Right lobe of liver (tissue), 6 donors: ENCODE measurements at places on chromosomes 12 and 14. TPM values are rescaled to one million over a fixed set of nuclear protein-coding genes. Genes with fewer than 3 reads are reported as not detected.

DPY19L2 gene
- 0.29 TPM for total RNA-seq

COX8C gene
- total RNA-seq = not detected

PLEK2 gene
- total RNA-seq = 12.7 TPM

INHBC gene
- total RNA-seq = 51.6 TPM

CISTR gene
- total RNA-seq = not detected

SYT1 gene
- total RNA-seq = 0.82 TPM

GLIPR1L1 gene
- not detected for total RNA-seq

AHNAK2 gene
- total RNA-seq = 12.2 TPM

PIP4K2C gene
- total RNA-seq = 15.9 TPM

CRIP1 gene
- 0.79 TPM for total RNA-seq

DNA sequence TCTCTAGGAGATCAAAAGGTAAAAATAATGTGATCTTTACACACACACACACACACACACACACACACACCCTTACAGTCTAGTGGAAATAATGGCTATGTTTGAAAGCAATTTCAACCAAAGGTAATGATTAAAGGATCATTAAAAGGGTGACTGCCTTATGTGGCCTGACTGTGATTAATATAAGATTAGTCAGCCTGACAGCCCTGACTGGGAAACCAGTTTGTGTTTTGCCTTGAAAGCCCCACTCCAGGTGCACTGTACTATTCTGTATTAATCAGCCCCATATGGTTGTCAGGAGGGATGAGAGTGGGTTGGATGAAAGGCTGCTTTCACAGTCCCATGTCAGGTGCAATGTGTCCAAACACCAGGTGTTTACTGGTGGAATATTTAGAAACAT is 10.5 kb downstream of the RASSF9 start:
- H3K36me3 ChIP-seq = no peaks in the 10 kb centered on the region
- no peaks in the 10 kb centered on the region for H3K27me3 ChIP-seq
- H3K4me1 ChIP-seq = no peaks in the 10 kb centered on the region
- no peak overlapping the region for H3K27ac ChIP-seq

GRCh38 chr12:94795520-94795919 is 145.2 kb upstream of the TMCC3 start:
- H3K36me3 ChIP-seq = no peaks in the 10 kb centered on the region
- no peak overlapping the region for H3K27ac ChIP-seq
- no peak for DNase-seq
- H3K27me3 ChIP-seq = no peaks in the 10 kb centered on the region
- no peak overlapping the region for H3K4me3 ChIP-seq

DNA sequence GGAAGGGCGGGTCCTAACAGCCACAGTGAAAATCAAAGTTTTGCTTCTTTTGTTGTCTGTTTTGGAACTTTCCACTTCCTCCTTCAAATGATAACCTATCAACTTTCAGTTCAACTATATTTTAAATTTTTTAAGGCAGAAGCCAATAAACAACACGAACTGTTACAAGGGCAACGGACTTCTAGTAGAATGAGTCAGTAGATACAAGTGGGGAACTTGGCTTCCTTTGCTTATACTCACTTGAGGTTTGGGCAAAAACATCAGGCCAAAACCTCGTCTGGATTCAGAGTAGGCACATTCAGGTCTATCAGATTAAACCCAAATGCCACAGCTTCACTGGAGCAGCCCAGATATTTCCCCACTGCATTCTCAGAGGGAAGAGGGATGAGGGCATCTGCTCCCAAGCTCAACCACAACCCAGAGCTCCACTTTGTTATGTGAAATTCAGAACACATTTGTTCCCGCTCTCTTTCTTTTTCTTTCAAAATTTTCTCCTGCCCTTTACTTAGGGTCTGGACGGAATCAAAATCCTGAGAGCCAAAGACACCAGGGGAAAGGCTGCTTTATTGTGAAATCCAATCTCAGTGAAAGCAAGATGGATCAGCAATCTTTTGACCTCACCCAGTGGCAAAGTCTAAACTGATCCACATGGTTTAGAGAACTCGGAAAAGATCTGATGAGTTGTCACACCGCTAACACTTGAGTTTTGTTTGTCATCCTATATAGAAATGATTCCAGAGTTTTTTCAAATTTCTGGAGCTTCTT is 152.5 kb upstream of the BTG1 start:
- H3K36me3 ChIP-seq = no peaks in the 10 kb centered on the region
- no peaks in the 10 kb centered on the region for H3K4me1 ChIP-seq

DNA sequence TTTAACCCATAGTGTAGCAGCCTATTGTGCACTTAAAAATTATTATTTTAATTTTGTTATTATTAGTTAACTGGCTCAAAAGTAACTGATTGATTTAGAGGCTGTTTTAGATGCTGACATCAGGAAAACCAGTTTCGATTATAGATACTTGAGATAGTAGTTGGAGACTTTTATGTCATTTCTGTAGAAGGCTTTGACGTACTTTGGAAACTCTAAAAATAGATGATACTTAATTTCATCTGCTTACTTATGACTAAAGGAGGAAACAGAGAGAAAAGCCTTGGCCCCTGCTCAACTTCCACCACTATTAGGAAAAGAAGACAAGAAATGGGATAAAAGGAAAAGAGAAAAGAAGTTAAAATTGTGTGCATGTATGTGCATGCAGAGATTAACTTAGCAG is 219.3 kb upstream of the HMGA2 start:
- H3K27me3 ChIP-seq = no peaks in the 10 kb centered on the region
- H3K36me3 ChIP-seq = no peaks in the 10 kb centered on the region
- H3K27ac ChIP-seq = no peak overlapping the region
- H3K4me1 ChIP-seq = no peaks in the 10 kb centered on the region
- DNase-seq = no peak
- H3K4me3 ChIP-seq = no peak overlapping the region

GRCh38 chr14:37179896-37180502 is 7.6 kb upstream of the SLC25A21 start:
- H3K36me3 ChIP-seq = no peaks in the 10 kb centered on the region
- DNase-seq = no peak
- no peaks in the 10 kb centered on the region for H3K4me1 ChIP-seq

- H3K27ac ChIP-seq = no peak overlapping the region
- no peak overlapping the region for H3K4me3 ChIP-seq
- H3K4me1 ChIP-seq = no peaks in the 10 kb centered on the region
These were observed 240.0 kb upstream of the TMEM132C start for GRCh38 chr12:128026696-128027574.

GRCh38 chr14:39376667-39377403 is 55.4 kb downstream of the FBXO33 start:
- DNase-seq = no peak
- H3K4me3 ChIP-seq = no peak overlapping the region
- H3K27me3 ChIP-seq = no peaks in the 10 kb centered on the region
- H3K27ac ChIP-seq = peak overlapping the region; percentile 31
- no peaks in the 10 kb centered on the region for H3K4me1 ChIP-seq

GRCh38 chr12:109269428-109269827 is 39.7 kb downstream of the FOXN4 start:
- H3K4me3 ChIP-seq = no peak overlapping the region
- H3K27me3 ChIP-seq = no peaks in the 10 kb centered on the region
- DNase-seq = no peak
- no peak overlapping the region for H3K27ac ChIP-seq
- no peaks in the 10 kb centered on the region for H3K36me3 ChIP-seq
- H3K4me1 ChIP-seq = no peaks in the 10 kb centered on the region

GRCh38 chr12:111439657-111440151 is 34.0 kb downstream of the SH2B3 start:
- H3K27me3 ChIP-seq = no peaks in the 10 kb centered on the region
- H3K4me3 ChIP-seq = no peak overlapping the region
- peak overlapping the region; percentile 14 for H3K27ac ChIP-seq
- H3K4me1 ChIP-seq = peaks cover 24% of the 10 kb centered on the region
- DNase-seq = no peak
- H3K36me3 ChIP-seq = no peaks in the 10 kb centered on the region

DNA sequence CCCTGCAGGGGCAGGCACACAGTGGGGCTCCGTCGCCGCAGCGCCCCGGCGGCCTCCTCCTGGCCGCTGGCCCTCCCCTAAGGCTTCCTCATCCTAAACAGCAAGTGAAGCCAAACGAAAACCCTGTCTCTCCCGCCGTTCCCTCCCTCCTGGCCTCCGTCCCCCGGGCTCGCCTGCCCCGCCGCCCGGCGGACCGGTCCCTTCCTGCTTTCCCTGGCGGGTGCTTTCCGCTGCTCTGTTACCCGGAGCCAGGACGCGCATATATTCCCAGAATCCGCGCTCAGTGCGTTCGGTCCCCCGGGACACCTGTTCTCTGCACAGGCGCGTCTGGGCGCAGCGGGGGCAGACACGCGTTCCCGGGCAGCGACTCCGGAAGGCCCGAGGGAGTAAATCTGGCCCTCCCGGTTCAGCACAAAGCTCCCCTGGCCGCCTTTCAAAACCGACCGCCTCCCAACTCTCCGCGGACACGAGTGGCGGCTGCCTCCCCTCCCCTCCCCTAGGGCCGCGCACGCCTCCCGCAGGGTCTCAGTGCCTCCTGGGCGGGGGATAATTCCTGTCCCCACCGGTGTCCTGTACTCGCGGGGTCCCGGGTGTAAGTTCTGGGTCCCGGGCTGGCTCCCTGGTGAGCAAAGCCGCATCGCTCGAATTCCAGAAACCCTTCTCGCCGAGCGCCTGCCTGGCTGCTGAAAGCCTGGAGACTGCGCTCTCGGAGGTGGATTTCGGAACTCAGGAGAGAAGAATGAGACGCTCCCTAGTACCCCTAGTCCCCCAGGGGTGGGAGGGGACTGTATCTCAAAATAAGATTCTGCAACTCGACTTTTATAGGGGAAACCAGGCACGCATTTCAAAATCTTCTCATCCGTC is 21.4 kb upstream of the CEP170B start:
- no peak for DNase-seq
- no peaks in the 10 kb centered on the region for H3K36me3 ChIP-seq
- H3K27me3 ChIP-seq = peaks cover 15% of the 10 kb centered on the region
- H3K27ac ChIP-seq = no peak overlapping the region
